ENCODE measurements at places on chromosomes 3 and 15.

- DNase-seq: no peak
These were observed 58.5 kb downstream of the ST6GAL1 start for GRCh38 chr3:186988806-186989205.

GRCh38 chr3:123116116-123116515 is 49.3 kb downstream of the PDIA5 start:
- DNase-seq: no peak

DNA sequence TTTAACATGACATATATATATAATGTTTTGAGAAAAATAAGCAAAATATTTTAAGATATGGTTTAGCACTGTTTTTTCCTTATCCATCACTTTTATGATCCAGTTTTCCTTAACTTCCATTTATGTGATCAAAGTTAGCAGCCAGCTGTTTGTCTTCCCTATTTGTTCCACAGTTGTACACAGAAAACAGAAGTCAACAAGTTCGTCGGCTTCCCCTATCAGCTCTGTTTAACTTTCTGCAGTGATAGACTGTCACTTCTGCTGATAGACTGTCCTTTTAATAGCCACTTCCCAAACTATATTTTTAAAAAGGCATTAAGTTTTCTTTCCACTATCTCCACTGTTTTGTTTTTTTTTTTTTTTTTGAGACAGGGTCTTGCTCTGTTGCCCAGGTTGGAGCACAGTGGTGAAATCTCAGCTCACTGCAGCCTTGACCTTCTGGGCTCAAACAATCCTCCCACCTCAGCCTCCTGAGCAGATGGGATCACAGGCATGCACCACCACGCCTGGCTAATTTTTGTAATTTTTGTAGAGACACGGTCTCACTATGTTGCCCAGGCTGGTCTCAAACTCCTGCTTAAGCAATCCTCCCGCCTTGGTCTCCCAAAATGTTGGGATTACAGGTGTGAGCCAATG is 7.2 kb downstream of the FSD2 start:
- no peak for DNase-seq

DNA sequence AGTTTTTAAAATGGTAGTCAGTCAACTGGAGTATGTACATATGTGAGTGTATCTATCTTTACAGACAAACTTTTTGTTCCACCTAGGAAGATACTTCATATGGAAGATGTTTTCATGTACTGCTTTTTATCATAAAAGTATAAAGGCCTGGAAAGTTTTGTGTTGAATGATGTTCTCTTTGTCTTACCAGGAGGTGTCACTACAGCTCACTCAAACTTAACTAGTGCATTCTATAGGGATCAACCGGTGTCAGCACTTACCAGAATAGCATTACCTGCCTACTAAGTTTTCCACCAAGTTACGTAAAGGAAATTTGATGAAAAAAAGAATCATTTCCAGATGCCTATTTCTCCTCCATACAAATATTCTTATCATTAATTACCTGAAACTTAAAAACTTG is 522.6 kb upstream of the SEMA6D start:
- no peak for DNase-seq

DNA sequence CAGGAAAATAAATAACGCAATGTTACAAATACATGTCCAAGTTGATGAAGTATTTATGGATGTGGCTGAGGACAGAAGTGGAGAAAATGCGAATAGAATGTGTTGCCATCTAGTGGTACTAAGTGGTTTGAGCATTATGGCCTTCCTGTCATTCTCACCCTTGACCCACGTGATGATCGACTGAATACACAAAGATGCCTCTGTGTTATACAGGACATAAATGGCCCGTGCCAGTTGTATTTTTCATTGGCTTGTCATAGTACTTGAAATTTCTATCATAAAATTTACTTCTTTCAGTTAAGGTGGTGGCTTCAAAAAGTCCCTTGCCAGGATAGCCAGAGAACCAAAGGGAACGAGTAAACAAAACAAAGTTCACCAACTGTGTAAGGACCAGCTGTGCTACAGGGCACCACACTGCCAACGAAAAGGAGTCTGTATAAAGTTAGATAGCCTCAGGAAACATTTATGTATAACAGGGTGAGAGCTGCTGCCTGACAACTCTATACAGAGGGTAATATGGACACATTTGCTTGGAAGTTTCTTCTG is 103.7 kb downstream of the MYH15 start:
- DNase-seq: no peak

- no peak for DNase-seq
These were observed 13.1 kb upstream of the BLOC1S6 start for GRCh38 chr15:45573961-45574629.

GRCh38 chr15:67114846-67115585 is 49.6 kb downstream of the SMAD3 start:
- no peak for DNase-seq

GRCh38 chr3:148238421-148238821 is 459.3 kb upstream of the AGTR1 start:
- no peak for DNase-seq

- no peak for DNase-seq
These were observed at the start of gene OCA2 for GRCh38 chr15:28098766-28099554. TSS of gene OCA2 (minus strand) at chr15:28099315. CDS start at chr15:28081874, 17,441 bp downstream.

GRCh38 chr3:129162729-129163579 is 2.1 kb upstream of the ISY1 start:
- no peak for DNase-seq

GRCh38 chr3:112640276-112640929 is 540 bp downstream of the CCDC80 start:
- DNase-seq: no peak

DNA sequence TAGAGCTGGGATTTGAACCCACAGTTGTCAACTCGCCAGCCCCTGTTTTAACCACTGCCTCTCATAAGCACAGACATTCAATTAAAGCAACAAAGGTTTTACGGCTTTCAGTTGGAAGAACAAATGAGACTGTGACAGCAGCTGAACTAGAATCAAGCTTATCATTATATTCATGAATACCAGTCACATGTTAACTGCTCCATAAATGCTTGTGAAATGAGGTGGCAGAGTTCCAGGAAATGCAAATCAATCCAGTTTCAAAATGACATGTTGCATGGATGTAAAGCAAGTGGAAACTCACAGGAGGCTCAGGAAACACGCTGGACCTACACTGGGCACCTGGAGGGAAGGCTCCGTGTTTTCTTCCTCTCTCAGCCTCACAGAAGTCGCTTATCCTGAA is 3.9 kb downstream of the GP5 start:
- DNase-seq: no peak

DNA sequence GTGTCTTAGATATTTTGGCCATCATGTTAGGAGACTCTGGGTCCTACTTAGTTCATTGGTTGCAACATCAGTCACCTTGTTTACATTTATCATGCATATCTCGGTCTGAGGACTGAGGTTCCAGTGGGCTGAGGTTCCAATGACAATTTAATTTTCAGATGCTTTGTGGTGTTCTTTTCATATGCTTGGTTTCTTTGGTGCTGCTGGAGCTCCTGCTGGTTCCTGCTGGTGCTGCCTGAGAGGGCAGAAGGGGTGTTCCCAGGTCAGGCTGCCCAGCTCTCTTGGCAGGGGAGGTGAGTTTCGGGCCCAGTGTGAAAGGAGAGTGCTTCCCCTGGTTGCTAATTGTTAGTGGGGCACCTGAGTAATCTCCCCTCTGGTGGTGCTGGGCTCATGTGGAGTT is 6.9 kb upstream of the KLHL40 start:
- DNase-seq: no peak
